ENCODE measurements at places on chromosomes 11 and 22.

DNA sequence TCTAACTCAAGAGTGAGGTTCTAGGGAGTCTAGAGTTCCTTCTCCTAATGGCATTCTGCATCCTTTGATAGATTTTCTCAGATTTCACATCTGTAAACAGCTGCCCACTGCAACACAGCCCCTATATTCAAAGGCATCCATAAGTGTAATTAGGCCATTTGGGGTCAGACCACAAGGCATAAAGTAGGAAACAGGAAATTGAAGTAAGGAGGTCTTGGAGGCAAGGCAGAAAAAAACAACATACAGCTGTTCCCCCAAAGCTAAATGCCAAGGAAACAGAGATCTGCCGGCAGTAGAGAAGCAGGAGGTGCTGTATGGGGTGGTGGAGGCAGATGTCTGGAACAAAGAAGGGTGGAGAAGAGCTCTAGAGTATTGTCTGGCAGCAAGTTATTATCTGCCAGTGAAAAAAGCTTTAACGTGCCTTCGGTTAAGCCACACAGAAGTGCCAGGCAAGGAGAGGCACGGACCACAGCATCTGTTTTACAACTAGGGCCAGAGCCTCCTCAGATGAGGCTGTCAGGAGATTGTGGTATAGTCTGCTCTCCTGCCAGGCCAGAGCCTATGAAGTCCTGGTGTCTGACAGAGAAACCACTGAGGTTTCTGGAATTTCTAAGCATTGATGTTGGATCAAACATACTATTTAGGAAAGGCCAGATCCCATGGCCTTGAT is 100.2 kb upstream of the CHRM4 start:
- no peak for DNase-seq

- DNase-seq, result no peak
These were observed at the start of gene SAA2 for GRCh38 chr11:18248561-18248960. TSS of gene SAA2 (minus strand) at chr11:18248668. CDS start at chr11:18248011, 657 bp downstream.

DNA sequence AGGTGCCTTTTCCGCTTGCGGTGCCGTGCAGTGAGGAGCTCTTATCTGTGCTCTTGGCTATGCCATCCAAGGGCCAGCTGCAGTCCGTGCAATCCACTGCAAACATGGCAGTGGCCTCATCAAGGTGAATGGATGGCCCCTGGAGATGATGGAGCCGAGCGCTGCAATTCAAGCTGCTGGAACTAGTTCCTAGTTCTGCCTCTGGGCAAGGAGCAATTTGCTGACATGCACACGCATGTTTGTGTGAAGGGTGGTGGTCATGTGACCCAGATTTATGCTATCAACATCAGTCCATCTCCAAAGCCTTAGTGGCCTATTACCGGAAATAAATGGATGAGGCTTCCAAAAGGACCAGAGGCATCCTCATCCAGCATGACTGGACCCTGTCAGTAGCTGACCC is 3.1 kb upstream of the EHD1 start:
- no peak for DNase-seq

GRCh38 chr11:62689421-62690183 is at the start of gene LRRN4CL:
TSS of gene LRRN4CL (minus strand) at chr11:62689530. CDS start at chr11:62688508, 1,022 bp downstream.
- no peak for DNase-seq

- no peak for DNase-seq
These were observed 1375.1 kb upstream of the TENM4 start for GRCh38 chr11:80815752-80816453.
